Activated T-helper 1 cell treated with anti-CD3 and anti-CD28 coated beads, Interleukin-2, amount 50 U/mL, for 16 hours (primary cell): ENCODE measurements at places on chromosomes 1 and 21.

GRCh38 chr1:220511179-220511578, 16.8 kb upstream of the MARK1 start:
- DNase-seq, result no peak

DNA sequence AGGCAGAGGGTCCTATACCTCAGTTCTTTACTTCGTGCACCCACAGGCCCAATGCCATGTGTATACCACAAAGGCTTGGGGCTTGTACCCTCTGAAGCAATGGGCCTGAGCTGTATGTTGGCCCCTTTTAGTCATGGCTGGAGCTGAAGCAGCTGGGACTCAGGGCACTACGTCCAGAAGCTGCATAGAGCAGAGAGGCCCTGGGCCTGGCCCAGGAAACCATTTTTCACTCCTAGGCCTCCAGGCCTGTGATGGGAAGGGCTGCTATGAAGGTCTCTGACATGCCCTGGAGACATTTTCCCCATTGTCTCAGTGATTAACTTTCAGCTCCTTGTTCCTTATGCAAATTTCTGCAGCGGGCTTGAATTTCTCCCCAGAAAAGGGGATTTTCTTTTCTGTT, 48.1 kb upstream of the VTCN1 start:
- no peak for DNase-seq

GRCh38 chr1:12206792-12207424, 22.9 kb upstream of the VPS13D start:
- no peak for DNase-seq

DNA sequence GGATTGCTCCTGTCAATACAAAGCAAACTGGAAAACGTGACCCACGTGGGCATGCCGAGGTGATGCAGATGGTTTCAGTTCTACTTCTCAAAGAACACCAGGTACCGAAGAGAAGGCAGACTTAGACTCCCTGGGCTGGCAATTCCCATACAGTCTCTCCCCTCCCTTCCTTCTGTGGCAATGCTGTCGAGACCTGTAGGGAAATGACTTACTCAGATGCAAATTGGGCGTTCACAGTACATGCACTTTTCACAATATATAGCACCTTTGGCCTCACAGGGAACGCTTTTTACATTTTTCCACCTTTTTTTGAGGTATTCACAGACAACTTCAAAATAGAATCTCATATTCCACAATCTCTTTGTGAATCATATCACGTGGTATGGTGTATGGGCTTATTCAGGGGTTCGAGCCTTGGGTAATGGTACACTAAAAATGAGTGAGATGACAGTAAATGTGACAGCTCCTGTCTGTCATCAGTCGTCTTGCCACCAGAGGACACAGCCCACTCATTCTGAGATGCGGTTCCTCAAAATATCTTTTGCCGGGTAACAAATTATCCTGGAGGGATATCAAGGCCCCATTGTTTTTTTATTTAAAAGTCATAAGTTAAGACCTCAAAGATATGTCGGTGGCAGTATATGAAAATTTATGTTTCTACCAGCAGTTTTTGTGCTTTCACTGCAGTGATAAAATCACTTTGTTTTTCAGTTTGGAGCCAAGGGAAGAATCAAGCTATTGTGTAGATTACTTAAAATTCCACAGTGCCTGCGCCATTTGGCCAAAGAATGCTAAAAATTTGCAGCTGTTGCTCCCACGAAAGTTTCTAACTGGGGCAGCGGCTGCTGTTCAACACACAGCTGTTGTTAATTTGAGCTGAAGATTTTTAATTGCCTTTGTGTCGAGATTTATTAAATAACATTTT, 168.4 kb downstream of the ZZZ3 start:
- DNase-seq, result no peak

GRCh38 chr21:17270229-17270628, 242.6 kb upstream of the CXADR start:
- DNase-seq, result no peak
